Activated CD8-positive, alpha-beta memory T cell treated with anti-CD3 and anti-CD28 coated beads for 48 hours (primary cell): ENCODE measurements at places on chromosomes 3 and 15.

GRCh38 chr3:172511783-172512762 lies 11.2 kb downstream of the TNFSF10 start:
- no peak for DNase-seq

DNA sequence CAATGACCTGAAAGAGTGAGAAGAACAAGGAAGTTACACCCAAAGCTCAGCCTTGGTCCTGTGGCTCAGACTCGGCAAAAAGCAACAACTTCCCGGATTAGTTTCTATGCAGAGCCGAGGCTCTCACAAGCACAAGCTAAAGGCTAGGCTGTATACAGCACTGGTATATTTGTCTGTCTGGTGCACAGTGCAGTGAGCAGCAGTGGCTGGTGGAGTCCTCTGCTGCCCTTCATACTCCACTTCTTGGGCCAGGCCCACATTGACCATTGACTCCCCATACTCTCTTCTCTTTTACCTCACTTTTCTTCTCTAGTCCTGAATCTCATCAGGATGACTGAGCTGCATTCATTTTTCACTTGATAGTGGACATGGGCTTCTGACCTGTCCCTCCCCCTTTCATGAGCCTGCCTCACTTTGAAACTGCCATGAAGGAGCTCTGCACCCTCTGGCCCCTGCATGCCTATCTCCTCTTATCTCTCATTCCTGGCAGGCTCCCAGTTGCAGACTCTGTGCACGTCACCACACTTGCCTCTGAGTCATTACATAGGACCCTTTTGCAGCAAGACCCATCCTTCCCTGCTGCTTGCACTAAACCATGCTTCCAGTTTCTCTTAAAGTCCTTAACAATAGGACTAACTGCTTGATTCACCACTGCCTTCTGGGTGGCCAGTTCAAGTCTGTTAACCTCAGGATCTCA lies 379.3 kb downstream of the NTRK3 start:
- DNase-seq, result no peak

- no peak for DNase-seq
Observed at GRCh38 chr15:31407376-31407775, 80.7 kb downstream of the KLF13 start.

DNA sequence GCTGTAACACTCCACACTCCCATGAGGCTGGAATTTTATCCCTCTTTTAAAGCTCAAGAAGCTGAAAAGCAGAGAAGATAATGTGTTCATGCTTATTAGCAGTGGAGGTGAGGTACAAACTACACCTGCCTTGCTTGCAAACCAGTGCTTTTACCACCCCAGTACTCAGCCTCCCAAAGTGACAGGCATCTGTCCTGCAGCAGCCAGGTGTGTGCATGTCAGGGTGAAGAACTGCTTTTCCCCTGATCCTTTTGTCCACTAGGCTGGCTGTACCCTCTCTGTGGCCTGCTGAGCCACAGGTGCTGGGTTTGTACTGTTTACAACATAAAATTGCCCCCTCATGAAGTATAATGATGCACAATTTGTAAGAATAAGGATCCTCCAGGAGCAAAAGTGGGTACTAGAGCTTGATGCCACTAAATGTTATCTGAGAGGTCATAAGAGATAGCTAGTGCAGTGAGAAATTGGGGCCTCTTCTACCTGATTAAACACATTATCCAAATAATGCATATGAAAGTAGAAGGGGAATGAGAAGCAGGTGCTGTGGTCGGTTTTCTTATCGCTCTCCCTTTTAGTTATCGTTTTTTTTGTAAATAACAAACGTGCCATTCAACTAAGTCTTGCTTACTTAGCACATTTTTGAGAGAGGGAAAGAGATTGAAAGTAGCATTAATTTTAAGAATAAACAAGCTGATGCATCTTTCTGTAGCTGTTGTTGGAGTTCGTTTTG lies 39.2 kb upstream of the GADL1 start:
- DNase-seq, result no peak

DNA sequence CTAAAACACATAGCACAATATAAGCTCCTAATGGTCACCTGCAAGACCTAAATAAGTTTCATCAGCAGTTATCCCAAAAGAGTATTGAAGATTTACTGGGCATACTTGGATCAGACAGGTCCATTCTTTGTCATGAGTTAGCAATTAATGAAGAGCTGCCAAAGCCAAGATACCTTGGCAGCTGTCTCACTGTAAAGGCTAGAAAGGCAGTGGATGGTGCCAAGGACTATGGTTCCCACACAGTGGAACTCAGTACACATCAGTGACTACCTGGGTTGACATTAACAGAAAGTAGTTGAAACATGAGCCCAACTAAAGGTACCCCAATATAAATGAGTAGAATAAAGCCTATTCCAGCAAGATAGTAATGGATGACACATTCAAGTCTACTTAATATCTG lies 41.1 kb upstream of the TMCO5A start:
- DNase-seq, result no peak

- DNase-seq, result no peak
Observed at GRCh38 chr3:42747581-42747980, 25.5 kb downstream of the CCDC13 start.

GRCh38 chr3:101281521-101282030 lies 38.8 kb downstream of the IMPG2 start:
- DNase-seq, result no peak

GRCh38 chr15:42502477-42502876 lies 7.0 kb downstream of the SNAP23 start:
- no peak for DNase-seq

- DNase-seq, result no peak
Observed at GRCh38 chr3:76873532-76874242, 166.2 kb upstream of the ROBO2 start.

DNA sequence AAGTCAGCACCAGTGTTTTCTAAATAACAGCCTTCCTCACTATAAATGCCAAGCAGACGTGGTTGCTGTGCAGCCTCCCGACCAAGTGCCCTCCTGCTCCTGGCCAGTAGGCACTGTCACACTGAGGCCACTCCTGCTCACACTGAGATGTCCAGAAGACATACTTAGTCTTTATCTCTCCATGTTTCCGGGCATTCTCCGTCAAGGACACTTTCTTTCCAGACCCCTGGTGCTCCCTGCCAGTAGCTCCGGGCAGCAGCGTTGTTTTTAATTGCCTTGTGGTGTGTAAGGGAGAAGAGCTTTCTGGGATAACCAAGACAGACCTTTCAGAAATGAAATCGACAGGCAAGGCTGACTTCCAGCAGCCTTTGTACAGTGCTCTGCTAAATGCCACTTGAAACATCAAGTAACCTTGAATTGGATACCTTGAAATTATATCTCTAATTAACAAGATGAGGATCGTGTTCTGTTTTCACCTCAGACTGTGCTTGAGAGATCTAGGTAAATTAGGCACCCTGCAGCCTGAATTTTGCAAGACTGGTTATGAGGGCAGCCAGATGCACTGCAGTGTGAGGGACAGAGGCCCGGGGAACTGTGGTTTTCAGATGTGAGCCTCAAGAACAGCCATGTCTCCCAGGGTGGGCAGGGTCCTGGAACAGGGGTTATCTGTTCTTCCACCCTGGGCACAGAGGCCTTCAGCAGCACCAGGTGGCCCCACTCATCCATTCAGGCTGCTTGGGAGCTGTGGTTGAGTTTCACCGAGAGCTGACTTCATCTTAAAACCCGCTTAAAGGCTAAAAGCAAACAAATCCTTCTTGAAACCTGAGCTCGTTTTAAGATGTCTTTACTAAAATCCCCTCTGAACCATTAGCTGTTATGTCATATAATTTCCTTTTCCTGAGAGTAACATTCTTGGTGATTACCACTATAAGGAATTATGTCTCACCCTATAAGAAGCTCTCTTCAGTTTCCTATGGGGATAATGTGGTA lies 105.5 kb upstream of the IL12A start:
- DNase-seq, result no peak

DNA sequence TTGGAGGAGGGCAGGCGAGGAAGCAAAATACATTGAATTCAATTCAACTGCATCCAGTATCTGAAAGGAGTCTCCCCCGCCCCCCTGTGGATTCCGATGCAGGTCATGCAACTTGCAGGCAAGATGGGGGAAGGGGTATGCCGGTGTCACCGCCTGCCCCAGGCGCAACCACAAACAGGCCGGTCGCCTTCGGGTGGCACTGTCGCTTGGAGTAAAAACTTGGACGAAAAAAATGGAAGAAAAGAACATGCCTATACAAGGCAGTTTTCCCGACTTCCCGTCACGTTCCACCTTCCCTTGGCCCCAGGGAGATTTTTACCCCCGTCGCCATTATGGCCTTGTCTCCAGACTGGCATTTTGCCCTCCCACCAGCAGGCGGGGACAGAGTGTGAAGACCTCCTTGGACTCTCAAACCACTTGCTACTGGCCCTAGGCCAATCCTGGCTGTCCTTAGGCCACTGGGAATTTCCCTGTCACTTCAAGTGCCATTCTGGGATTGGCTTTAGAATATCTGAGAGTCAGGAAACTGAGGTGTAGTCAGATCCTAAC lies 1.6 kb upstream of the NTRK3 start:
- no peak for DNase-seq

- no peak for DNase-seq
Observed at GRCh38 chr3:109921509-109921908, 584.2 kb upstream of the DPPA4 start.

DNA sequence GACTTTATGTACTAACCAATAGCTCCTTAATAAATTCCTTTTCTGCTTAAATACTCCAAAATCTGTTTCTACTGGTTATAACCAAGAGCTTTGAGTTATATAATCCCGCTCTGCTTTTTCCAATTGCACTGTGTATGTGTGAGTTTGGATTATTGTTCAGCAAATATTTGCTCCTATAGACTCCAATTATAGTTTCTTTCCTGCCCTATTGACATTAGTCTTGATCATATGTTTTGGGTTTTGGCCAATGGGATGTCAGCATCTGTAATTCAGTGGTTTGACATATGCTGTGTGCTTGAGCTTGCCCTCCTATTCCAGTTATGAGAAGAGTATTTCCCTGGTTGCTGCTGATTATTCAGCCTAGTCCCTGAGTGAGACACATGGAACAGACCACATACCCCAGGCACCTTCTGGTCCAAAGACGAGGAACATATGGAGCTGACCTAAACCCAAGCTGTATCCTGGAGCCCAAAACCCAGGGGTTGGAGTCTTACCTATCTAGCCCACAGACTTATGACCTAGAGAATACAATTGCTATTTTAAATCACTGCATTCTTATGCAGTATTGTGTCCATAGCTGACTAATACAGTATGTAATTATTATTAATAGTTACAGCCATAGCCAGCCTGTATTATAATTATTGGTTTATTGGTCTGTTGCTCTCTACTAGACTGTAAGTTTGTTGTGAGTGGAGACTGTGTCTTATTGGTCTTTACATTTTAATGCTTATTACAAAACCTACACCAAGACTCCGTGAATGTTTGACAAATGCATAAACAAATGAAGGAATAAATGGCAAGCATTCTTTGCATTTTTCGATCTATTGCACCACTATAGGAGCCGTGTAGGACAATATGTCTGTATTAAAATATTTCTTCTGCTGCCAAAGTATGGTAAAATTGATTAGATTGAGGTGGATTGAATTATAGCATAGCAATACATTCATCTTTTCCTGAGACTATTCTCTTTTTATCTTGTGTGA lies 11.7 kb upstream of the ZNF280D start:
- no peak for DNase-seq

DNA sequence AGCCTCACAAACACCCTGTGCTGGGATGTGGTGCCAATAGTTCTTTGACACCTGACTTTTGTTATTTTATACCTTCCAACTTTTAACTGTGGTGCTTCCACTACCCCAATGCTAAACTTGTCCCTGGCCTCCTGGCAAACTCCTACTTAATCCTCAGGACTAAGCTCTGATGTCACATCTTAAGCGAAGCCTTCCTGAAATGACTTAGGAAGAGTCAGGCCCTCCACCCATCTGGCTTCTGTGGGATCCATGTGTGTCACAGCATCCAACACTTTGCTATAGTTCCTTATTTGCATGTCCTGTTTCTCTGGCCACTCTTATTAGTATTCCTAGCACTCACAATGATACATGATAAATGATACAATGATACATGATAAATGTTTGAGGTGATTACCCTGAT lies 133.2 kb downstream of the FILIP1L start:
- DNase-seq, result no peak

GRCh38 chr3:174862101-174862500 lies 3.0 kb downstream of the NAALADL2 start:
- DNase-seq, result no peak

DNA sequence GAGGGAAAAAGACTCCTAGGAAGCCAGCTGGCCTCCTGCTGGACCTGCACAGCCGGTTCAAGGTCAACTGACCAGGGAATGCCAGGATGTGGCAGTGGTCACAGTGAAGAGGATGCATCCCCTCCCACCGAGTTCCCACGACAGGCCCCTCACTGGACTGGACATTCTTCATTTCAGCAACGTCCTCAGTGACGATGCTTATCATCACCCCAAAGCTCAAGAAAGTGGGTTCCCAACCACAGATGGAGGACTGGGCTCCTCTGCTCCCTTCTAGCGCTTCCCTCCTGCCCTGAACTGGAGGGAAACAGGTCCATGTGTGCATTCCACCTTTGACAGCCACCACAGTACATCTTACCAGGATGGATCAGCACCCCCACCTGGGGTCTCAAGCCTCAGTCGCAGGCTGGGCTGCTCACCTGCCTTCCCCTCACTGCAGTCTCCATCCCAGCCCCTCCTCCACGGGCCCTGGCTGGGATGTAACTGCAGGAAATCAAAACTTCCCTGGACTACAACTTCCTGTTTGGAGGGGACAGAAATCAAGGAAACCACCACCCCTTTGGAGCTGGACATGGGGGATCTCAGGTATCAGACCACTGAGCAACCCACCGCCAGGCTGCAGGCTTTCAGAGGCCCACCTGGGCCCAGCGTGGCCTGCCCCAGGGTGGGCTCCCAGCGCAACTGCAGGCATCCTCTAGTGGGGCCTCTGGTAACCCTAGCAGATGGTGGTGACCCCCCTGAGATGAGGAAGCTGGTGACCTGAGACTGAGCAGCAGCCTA lies 7.3 kb downstream of the CALML4 start:
- DNase-seq, result no peak

GRCh38 chr15:65310431-65311137 lies 6.1 kb downstream of the RNU5B-1 start:
- no peak for DNase-seq

- no peak for DNase-seq
Observed at GRCh38 chr3:66425032-66425431, 75.8 kb downstream of the LRIG1 start.

GRCh38 chr3:62710751-62711150 lies 164.5 kb downstream of the CADPS start:
- DNase-seq, result no peak

GRCh38 chr3:110810356-110810755 lies 261.3 kb upstream of the NECTIN3 start:
- DNase-seq, result no peak

GRCh38 chr15:61681038-61681418 lies 379.2 kb downstream of the VPS13C start:
- no peak for DNase-seq

GRCh38 chr15:90482124-90483011 lies 47.4 kb upstream of the CRTC3 start:
- no peak for DNase-seq

DNA sequence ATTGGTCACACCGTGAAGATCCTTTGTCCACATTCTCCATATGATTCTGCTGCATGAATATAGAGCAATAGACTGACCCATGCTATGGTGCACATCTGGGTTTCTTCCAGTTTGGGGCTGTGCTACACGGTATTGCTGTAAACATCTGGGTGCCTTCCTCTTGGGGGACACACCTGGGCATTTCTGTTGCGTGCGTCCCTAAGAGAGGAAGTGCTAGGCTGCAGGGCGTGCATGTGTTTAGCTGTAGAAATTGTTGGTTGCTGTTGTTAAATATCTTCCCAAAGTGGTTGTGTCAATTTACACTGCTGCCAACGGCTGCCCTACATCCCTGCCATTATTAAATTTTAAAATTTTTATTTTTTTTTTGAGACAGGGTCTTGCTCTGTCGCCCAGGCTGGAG lies 52.4 kb downstream of the NUP210 start:
- DNase-seq, result no peak
